ENCODE measurements at places on chromosomes 7 and 10. TPM values are rescaled to one million over a fixed set of nuclear protein-coding genes. Genes with fewer than 3 reads are reported as not detected.
A peak's percentile ranks its signal among the peaks of the same experiment; 100 is the strongest.

The RBP3 gene
- not detected for total RNA-seq

DNA sequence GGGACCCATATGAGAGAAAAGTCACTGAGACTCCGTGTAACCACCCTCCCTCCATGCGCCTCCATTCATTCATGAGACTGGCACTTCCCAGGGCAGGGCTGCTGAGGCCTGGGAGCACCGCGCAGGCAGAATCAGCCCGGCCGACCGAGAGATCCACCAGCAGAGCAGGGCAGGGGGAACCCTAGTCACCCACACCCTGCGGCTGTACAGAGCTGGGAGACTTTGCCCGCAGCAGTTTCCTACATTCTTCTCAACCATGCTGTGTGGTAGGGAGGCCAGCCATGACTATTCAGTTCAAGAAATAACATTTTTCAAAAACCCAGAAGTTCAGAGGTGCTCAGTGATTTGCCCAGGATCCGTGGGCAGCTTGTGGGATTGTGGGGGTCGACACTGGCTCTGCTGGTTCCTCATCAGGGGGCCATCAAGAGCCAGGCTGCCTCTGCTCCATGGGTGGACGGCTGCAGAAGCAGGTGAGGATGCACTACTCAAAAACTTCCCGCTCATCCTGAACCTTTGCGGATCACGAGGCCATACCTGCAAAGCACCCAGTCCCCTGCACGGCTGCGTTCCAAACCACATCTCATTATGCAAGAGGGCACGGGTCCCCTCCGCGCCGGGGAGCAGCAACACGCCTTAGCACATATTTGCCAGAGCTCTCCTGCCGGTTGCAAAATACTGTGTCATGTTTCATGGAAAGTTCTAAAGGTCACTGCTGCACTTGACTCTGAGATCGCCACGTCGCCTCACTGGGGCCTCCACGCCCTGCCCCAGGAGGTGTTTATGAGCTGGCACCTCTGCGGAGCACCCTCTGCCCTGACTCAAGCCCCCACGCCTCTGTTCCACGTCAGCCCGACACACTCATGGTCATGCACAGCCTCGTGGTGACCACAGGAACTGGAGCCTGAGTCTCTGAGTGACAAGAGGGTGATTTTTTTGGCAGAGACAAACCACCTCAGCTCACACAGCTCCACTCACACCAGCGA is 132.0 kb downstream of the PRKAG2 start:
- H3K36me3 ChIP-seq: no peaks in the 10 kb centered on the region
- H3K27me3 ChIP-seq: no peaks in the 10 kb centered on the region
- H3K27ac ChIP-seq: peak overlapping the region; percentile 85
- DNase-seq: peak; percentile 95
- no peak overlapping the region for H3K4me3 ChIP-seq

The SLC16A12 gene
- not detected for total RNA-seq

The HOXA6 gene
- 3.3 TPM for total RNA-seq

The OPN4 gene
- total RNA-seq: not detected

The TWIST1 gene
- not detected for total RNA-seq

DNA sequence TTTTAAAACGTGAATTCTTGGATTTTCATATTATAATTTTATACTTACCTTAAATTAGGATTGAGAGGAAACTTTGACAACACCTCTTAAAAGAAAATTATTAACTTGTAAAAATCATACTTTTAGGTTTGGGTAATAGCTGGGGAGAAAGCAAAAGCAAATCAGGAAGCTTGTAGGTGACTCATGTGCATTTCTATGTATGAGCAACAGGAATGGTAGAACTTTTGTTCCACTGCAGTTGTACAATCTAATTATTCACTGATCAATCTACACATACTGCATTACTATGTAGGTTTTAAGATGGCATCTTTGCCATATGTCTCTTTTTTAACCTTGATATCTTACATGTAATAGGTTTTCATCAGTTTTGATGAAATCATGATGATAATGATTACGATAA is 223.2 kb downstream of the PRKG1 start:
- H3K27me3 ChIP-seq: no peaks in the 10 kb centered on the region
- no peak overlapping the region for H3K4me3 ChIP-seq
- H3K4me1 ChIP-seq: no peaks in the 10 kb centered on the region
- no peaks in the 10 kb centered on the region for H3K36me3 ChIP-seq

- H3K27ac ChIP-seq: no peak overlapping the region
- no peak for DNase-seq
- H3K27me3 ChIP-seq: no peaks in the 10 kb centered on the region
- no peaks in the 10 kb centered on the region for H3K36me3 ChIP-seq
- H3K4me1 ChIP-seq: no peaks in the 10 kb centered on the region
- H3K4me3 ChIP-seq: no peak overlapping the region
These were observed 47.5 kb downstream of the PODXL start for GRCh38 chr7:131508754-131509486.

The LIPN gene
- not detected for total RNA-seq

The TMEM176A gene
- total RNA-seq: 0.39 TPM

GRCh38 chr7:4144172-4144701 is 537.9 kb upstream of the FOXK1 start:
- H3K36me3 ChIP-seq: no peaks in the 10 kb centered on the region
- no peak overlapping the region for H3K4me3 ChIP-seq
- H3K27ac ChIP-seq: no peak overlapping the region
- no peaks in the 10 kb centered on the region for H3K27me3 ChIP-seq
- no peaks in the 10 kb centered on the region for H3K4me1 ChIP-seq

The ZC3HAV1L gene
- total RNA-seq: 27.3 TPM

DNA sequence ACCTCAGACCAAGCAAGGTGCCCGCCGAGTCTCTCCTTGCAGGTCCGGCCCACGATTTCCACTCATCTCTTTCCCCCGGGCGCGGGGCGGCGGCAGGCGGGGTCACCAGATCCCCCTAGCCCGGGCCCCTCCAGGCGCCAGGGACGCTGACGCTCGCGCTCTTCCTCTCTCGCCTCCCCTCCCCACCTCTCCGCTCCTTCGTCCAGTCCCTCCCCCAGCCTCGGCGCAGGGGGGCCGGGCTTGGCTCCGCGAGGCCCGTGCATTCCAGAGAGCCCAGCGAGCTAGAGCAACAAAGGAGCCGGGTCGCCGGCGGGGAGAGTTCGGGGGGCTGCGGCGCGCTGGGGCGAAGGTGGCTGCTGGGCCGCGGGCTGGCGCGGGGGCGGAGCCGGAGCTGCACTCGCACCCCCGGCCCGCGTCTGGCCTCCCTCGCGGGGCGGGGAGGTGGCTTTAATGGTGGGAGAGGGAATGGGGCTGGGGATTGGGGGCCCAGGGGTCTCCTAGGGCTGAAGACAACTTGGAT is at the start of gene SMO:
Gene SMO (plus strand): TSS at position 262 of the 520 bp plus-strand sequence. CDS start 519 bp downstream, outside the sequence.
- no peaks in the 10 kb centered on the region for H3K36me3 ChIP-seq
- H3K4me3 ChIP-seq: peak within 1 kb of the TSS; percentile 56
- no peak within 1 kb of the TSS for H3K27ac ChIP-seq
- DNase-seq: no peak
- no peaks in the 10 kb centered on the region for H3K4me1 ChIP-seq
- H3K27me3 ChIP-seq: peaks cover 14% of the 10 kb centered on the region

Data from Panc1 (cell line).